Purkinje cell (primary cell): ENCODE measurements at places on chromosomes 12 and 14. TPM values are rescaled to one million over a fixed set of nuclear protein-coding genes. Genes with fewer than 3 reads are reported as not detected.

AMDHD1 gene
- polyA plus RNA-seq = 3.9 and 4.2 TPM in 2 replicates

MMP17 gene
- polyA plus RNA-seq = 0.69 TPM in 1 of 2 replicates, not detected in the other

TAS2R14 gene
- polyA plus RNA-seq = 10.0 and 17.3 TPM in 2 replicates

NTN4 gene
- 1.4 and 5.2 TPM in 2 replicates for polyA plus RNA-seq

GPR65 gene
- polyA plus RNA-seq = not detected in 2 replicates

MIP gene
- polyA plus RNA-seq = 0.51 TPM in 1 of 2 replicates, not detected in the other

ESPL1 gene
- not detected in 2 replicates for polyA plus RNA-seq

VWF gene
- polyA plus RNA-seq = 1.8 and 2.9 TPM in 2 replicates

TAS2R43 gene
- polyA plus RNA-seq = not detected in 2 replicates

RSRC2 gene
- polyA plus RNA-seq = 111 and 112 TPM in 2 replicates

LIMA1 gene
- polyA plus RNA-seq = 14.1 and 16.2 TPM in 2 replicates

CTSG gene
- polyA plus RNA-seq = not detected in 2 replicates

ZNF10 gene
- polyA plus RNA-seq = 2.7 and 8.2 TPM in 2 replicates

TPPP2 gene
- not detected in 2 replicates for polyA plus RNA-seq

KSR2 gene
- 2.4 and 3.0 TPM in 2 replicates for polyA plus RNA-seq

PLBD1 gene
- polyA plus RNA-seq = 0.98 TPM in 1 of 2 replicates, not detected in the other

HSPB8 gene
- 16.1 and 17.8 TPM in 2 replicates for polyA plus RNA-seq

CAPS2 gene
- polyA plus RNA-seq = 1.5 and 3.3 TPM in 2 replicates

ZNF891 gene
- 0.74 and 0.81 TPM in 2 replicates for polyA plus RNA-seq

PTMS gene
- 10.0 and 10.3 TPM in 2 replicates for polyA plus RNA-seq
